Epithelial cell of proximal tubule (primary cell): ENCODE measurements at places on chromosomes 7 and 10.
A peak's percentile ranks its signal among the peaks of the same experiment; 100 is the strongest.

DNA sequence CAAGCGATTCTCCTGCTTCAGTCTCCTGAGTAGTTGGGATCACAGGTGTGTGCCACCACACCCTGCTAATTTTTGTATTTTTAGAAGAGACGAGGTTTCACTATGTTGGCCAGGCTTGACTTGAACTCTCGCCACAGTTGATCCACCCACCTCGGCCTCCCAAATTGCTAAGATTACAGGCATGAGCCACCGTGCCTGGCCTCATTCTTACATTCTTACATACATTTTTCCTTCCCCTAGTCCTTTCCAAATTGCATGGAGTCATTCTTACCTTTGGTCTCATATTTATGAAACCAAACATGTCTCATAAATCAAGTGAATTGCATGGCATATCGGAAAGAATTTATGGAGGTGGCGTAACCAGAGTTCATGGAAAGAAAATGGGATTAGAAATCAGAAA, 148.5 kb downstream of the ANLN start:
- no peak for DNase-seq

GRCh38 chr7:71988201-71988600, 423.9 kb downstream of the CALN1 start:
- DNase-seq, result no peak

DNA sequence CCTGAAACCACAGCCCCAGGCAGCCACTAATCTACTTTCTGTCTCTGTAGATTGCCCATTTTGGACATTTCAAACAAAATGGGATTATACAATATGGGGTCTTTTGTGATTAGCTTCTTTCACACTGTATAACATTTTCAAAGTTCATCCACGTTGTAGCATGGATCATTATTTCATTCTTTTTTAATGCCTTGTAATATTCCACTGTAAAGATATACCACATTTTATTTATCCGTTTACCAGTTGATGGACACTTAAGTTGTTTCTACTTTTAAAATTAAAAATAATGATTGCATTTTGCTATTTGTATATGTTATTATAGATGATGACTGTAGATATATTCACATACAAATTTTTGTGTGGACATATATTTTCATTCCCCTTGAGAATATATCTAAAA, 60.7 kb downstream of the CUBN start:
- no peak for DNase-seq

DNA sequence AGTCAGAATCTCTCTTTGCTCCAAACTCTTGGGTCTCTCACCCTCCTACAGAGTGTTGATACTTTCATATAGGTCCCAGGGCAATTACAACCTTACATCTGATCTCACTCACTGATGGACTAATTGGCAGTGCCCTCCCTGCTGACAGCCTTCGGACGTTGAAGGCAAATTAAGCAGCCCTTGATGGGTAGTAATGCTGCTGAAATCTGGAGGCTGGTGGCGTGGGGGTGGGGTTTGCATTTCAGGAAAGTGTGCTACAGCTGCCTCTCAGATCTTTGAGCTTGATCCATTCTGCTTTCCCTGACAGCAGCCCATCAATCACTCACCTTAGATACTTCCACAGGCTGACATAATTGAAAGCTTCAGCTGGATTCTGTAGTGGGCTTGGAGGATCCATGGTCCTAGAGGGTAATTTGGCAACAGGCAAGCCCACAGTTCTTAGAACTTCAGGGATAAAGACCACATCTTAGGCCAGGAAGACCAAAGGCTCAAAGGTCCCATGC, 349.1 kb upstream of the PODXL start:
- DNase-seq, result no peak

DNA sequence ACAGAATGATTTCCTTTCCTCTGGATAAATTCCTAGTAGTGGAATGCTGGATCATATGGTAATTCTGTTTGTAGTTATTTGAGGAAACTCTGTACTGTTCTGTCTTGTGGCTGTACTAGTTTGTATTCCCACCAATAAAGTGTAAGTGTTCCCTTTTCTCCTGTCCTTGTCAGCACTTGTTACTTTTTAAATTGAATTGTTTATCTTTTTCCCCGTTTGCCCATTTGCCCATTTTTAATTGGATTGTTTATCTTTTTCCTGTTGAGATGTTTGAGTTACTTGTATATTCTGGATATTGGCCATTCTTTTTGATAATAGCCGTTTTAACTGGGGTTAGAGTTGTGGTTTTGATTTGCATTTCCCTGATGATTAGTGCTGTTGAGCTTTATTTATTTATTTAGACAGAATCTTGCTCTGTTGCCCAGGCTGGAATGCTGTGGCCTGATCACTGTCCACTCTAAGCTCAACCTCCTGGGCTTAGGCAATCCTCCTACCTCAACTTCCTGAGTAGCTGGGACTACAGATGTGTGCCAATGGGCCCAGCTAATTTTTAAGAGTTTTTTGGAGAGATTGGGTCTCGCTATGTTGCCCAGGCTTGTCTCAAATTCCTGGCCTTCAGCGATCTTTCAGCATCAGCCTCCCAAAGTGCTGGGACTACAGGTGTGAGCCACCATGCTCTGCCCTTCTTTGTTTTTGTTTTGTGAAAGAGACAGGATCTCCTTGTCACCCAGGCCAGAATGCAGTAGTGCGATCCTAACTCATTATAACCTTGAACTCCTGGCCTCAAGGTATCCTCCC, 23.0 kb downstream of the BMPR1A start:
- no peak for DNase-seq

DNA sequence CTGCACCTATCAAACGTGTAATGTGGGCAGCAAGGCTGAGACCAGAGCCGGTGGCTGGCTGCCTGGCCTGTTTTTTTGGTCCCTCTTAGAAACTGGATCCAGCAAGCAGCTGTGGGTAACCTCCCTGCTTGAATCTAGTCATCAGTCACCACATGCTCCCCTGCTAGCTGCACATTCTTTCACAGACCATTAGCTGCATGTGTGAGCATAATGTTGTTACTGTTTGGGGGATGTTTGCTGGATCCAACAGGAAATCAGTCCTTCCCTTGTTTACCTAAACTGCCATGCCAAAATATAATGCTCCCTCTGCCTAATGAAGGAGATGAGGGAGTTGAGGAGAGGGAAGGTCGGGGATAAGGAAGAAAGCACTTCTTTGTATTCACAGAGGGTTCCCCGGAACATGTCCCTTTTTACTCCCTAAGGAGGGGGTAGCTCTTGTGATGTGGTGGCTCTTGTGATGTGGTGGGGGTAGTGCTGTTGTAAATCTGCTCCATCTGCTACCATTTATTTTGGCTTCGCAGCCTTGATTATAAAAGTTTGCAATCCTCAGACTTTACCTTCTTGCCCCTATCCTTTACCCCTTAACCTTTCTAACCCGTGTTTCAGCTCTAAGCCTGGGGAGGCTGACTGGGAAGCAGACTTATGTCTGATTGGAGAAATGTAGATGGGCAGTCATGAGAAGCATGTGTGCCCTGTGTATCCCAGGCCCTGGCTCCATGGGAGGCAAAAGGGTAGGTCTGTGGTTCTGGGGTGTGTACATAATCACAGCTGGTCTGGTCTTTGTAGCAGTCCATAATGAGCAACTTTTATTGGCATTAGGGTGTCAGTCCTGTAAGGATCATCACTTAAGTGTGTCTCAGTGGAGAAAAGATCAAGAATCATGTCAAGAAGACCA, 20.8 kb downstream of the LOXL4 start:
- peak; percentile 64 for DNase-seq

DNA sequence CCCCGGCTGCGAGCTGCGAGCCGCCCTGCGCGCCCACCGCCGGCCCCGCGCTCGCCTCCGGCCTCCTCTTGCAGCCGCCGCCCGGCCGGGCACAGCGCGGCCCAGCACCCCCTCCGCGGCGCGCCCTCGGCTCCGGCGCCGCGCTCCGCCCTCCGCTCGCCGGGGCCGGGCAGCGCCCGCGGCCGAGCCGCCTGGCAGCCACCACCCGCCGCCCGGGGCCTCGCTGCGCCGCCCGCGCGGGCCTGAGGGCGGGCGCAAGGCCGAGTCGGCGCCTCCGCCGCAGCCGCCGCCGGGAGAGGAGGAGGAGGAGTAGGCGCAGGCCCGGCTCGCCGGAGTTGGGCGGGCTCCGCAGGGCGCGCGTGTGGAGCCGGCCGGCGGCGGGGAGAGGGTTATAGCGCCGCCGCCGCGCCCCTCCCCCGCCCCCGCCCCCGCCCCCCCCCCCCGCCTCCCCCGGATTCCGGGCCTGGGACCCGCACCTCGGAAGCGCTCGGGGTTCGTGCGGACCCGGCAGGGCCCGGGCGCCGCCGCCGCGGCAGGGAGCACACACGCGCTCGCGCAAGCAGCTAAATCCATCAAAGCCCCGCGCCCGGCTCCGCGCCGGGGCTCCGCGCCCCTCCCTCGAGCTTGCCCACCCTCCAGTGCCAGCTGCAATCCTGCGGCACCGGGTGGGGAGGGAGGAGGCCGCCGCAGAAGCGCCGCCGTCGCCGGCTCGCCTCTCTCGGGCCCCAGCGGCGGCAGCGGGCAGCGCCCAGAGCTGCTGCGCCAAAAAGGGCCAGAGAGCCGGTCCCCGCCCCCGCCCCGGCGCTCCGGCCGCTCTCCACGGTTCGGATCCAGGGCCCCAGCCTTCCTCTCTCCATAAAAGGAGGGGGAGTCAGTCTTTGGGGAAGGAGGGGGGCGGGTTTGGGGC, at the start of gene PDGFA:
PDGFA (minus strand) TSS at position 363 of the 907 bp plus-strand sequence. CDS start 845 bp downstream, outside the sequence.
- DNase-seq, result no peak

DNA sequence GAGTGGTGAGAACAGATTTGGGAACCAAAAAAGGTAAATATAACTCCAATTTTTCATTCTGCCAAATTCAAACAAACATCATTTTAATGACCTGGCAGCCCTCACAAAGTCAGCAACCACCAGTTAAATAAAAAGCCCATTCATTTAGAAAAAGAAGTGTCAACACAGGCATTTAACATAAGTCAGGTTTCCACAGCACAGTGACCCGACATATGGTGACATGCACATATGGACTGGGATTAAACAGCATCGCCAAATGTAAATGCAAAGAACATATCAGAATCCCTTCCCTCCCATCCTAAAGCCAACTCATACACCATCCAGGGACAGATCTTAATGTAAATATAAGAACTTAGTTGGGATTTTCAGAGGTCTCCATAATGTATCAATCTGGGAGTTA, 293.2 kb downstream of the FGFR2 start:
- DNase-seq, result no peak

DNA sequence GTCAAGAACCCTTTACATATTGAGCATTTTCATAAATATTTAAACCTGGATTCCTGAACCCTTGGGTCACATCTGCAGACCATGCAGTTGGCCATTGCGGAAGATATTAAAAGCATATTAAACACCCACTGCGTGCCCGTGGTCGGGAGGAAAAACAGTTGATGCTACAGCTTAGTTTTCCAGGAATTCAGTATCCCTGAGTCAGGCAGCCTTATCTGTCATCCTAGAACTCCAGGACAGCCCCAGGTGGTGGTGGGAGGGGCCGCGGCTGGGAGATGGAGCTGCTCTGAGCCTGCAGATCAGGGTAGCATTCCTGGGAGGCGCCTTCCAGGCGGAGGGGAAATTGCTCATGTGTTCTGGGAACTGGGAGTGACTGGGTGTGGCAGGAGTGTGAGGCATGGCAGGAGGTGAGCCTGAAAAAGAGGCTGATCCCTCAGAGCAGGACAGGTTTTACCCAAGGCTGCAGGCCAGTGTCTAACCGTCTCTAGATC, 222.9 kb upstream of the SH2B2 start:
- DNase-seq, result no peak

DNA sequence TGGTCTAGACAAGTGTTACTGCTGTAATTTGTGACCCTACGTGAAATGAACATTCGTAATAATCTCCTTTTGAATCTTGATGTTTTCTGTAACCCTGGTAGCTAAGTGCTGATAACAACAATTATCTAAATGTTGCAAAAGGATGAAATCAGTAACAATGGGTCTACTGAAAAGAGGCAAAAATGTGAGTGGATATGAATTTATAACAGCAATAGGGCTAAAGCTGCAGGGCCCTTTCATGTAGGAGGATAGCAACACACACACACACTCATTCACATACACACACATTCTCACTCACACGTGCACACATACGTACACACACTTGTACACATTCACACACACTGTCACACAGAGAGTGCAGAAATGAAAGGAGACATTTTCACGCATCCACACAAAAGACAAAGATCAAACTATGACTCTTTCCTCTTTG, 200.8 kb upstream of the NEBL start:
- DNase-seq, result no peak

GRCh38 chr10:132557696-132558515, 20.3 kb downstream of the INPP5A start:
- DNase-seq, result no peak

GRCh38 chr10:1542941-1543340, 194.4 kb downstream of the ADARB2 start:
- DNase-seq, result no peak

GRCh38 chr10:29658984-29659965, 24.5 kb upstream of the SVIL start:
- DNase-seq, result peak; percentile 100

- no peak for DNase-seq
Observed at GRCh38 chr10:117677890-117678500, 135.4 kb downstream of the EMX2 start.

DNA sequence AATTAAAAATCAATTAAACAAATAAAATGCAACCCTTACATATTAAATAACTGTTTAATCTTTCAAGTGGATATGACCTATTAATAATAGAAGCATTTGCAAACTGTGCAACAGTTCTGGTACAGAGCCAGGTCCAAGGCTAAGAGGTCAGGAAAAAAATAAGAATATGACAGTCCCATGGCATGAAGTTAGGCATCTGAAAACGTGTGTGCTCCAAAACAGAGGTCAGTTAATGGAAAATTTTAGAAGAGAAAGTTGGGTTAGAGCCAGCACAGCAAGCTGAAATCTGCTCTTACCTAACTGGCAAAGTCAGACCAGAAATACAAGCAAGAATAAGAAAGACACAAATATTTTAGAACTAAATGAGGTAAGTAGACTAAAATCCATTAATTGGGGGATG, 757.7 kb downstream of the GRM8 start:
- no peak for DNase-seq

GRCh38 chr10:33056828-33057596, 99.0 kb upstream of the ITGB1 start:
- DNase-seq, result no peak

GRCh38 chr10:124146483-124146882, 53.1 kb upstream of the CHST15 start:
- no peak for DNase-seq

GRCh38 chr7:13217768-13218167, 530.3 kb downstream of the ARL4A start:
- no peak for DNase-seq

DNA sequence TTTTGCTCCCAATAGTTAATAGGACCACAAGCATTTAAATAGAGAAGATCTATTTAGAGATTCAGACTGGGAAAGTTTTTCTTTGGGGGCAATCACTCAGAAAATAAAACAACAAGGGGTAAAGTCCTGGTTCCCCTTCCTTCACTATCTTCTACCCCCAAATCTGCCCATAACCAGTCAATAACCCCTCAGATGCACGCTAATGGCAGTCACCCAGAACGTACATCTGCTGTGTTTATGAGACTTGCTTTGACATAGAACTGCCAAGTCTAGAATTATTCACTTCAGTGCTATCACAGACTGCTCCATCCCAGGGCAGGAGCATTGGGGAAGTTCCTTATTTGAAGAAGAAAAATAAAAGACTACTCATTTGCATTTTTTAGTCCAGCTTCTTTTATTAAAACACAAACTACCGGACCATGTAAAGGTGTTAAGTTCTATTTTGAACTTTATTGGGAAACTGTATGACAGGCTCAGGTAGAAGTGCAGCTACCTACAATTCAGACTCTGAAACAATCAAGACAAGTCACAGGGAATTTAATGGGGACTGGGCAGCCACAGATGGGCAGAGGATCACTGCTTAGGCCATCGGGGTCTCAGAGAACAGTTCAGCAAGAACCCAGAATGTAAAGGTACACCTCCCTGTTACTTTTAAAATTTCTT, 38.4 kb downstream of the ANK3 start:
- DNase-seq, result no peak
